ENCODE measurements at places on chromosomes 2 and 18.
A peak's percentile ranks its signal among the peaks of the same experiment; 100 is the strongest.

DNA sequence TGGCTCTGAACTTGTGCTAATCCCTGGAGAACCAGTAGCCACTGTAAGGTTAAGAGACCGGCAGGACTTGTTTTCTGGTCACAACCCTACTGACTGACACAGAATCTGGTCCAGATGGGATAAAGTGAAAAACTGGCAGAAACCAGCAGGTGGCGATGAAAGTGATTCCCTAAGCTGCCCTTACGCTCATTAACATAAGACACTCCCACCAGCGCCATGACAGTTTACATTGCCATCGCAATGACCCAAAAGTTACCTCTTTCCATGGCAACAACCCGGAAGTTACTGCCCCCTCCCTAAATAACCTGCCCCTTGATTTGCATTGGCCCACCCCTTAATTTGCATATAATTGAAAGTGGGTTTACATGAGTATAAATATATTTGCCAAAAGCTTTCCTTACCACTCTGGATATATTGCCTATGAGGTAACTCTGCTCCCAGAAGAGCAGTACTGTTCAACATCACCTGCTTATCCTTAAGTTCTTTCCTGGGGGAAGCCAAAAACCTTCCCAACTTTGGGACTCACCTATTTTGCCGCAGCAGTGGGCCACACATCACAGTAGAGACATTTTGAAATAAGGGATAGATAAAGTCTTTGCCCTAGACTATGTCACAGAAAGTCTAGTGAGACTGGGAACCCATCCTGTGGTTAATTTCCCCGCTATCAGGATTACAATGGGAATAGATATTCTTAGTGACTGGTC lies 35.8 kb upstream of the AFF3 start:
- DNase-seq = no peak

- no peak for DNase-seq
These were observed 123.0 kb downstream of the AGAP1 start for GRCh38 chr2:235616885-235617284.

GRCh38 chr2:198968545-198968944 lies 489.2 kb downstream of the SATB2 start:
- no peak for DNase-seq

DNA sequence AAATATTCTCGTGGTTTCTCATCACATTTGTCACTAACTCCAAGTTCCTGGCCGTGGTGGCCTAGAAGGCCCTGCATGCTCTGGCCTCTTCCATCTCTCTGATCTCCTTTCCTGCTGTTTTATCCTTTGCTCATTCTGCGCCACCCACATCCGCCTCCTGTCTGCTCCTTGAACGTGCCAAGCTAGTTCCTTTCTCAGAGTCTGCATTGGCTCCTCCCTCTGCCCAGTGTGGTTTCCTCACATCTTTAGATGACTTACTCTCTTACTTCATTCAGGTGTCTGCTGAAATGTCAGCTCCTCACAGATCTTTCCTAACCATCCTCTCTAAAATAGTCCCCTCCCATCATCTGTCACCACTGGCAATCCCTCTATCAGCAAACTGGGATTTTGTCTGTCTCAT lies 158.6 kb upstream of the RBMS1 start:
- DNase-seq = peak; percentile 22

GRCh38 chr2:216379977-216380376 lies 7.7 kb upstream of the MARCHF4 start:
- no peak for DNase-seq

- no peak for DNase-seq
These were observed 535.8 kb upstream of the POU3F3 start for GRCh38 chr2:104318001-104318665.

DNA sequence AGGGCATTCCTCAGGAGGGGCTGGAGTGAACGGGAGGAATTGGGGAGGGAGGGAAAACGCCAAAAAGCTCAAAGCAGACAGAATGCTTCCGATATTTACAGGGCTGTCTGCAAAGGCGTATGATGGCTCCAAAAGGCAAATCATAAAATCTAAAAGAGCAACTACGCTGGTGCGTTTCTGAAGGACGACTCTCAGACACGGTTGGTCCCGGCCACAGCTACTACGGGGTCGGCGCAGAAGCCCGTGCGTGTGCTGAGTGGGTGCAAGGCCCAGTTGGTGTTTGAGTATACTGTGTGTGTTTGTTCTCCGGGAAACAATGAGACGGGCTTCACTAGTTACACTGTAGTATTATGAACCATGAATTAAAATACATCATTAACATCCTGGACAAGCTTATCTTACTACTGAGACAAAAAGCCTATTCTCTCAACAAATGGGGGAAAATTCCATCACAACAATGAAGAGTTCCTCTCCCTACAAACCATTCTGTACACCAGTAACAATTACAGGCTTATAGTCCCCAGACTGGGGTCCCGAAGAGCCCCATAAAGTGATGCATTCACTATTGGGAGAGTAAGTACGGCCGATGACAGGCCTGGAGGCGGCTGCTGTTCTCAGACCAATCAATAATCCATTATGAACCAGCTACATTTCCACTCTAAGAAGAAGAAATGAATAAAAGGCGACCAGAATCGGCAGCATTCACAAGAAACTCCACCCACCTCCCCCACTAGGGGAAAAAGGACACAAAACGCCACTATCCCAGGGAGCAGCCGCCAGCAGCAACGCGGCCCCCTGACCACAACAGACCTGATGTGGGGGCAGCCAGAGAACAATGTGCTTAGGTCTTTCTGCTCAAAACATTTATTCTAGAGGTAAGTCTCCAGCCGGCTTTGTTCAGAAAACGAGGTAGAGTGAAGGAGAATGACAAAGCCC lies 43.4 kb downstream of the ZNF516 start:
- DNase-seq = no peak

DNA sequence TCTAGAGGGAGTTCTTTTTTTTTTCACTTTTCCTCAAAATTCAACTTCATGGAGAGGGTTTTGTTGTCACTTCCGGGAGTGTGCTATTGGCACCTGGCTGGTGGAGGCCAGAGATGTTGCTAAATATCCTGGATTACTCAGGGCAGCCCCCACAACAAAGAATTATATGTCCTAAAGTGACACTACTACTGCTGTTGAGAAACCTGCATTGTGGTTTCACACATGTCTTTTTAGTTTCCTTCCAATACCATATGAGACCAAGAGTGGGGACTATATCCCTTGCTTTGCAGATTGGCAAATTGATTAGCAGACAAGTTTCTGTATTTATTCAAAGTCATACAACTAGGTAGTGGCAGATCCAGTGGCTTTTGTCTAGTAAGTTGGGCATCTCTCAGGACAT lies 826.8 kb downstream of the TRIB2 start:
- DNase-seq = no peak

- no peak for DNase-seq
These were observed 23.0 kb downstream of the DBI start for GRCh38 chr2:119389615-119390306.

DNA sequence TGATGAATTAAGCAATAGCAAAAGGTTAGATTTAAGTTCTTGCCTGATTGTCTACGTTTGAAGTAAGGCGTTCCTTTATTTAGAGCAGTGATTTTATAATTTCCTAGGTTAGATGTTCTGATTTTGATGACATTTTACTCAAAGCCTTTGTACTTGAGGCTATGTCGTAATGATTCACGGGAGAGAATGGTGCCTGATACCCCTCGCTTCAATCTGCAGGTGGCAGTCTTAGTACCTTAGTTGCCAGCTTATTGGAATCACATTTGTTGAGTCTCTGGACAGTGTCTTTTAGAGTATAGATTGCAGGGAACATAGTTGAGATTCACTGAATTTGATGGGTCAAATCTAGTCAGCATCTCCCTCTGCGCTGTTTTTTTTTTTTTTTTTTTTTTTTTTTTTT lies 89.5 kb downstream of the BIRC6 start:
- no peak for DNase-seq

Measured in stimulated activated CD8-positive, alpha-beta memory T cell treated with anti-CD3 and anti-CD28 coated beads, Interleukin-4, amount 100 ng/mL, for 4 hours (primary cell).